ENCODE measurements at places on chromosomes 5 and 9.

DNA sequence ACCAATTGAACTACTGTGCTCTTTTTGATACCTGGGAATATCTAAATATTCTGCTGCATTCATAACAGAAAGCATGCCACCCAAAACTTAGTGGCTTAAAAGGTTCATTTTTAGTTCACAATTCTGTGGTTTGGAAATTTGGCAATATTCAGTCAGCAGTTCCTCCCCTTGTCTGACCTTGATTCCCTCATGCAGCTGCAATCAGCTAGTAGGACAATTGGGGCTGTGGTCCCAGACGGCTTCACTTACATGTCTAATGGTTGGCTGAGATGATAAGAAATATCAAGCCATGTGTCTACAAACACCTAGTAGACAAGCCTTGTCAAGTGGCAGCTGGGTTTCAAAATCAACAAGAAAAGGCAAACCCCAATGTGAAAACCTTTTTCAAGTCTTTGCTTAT lies 51.3 kb downstream of the ANXA1 start:
- DNase-seq, result no peak

GRCh38 chr9:125432715-125433385 lies 171.2 kb downstream of the GAPVD1 start:
- no peak for DNase-seq

GRCh38 chr5:102099766-102100331 lies 196.2 kb downstream of the SLCO4C1 start:
- DNase-seq, result no peak

DNA sequence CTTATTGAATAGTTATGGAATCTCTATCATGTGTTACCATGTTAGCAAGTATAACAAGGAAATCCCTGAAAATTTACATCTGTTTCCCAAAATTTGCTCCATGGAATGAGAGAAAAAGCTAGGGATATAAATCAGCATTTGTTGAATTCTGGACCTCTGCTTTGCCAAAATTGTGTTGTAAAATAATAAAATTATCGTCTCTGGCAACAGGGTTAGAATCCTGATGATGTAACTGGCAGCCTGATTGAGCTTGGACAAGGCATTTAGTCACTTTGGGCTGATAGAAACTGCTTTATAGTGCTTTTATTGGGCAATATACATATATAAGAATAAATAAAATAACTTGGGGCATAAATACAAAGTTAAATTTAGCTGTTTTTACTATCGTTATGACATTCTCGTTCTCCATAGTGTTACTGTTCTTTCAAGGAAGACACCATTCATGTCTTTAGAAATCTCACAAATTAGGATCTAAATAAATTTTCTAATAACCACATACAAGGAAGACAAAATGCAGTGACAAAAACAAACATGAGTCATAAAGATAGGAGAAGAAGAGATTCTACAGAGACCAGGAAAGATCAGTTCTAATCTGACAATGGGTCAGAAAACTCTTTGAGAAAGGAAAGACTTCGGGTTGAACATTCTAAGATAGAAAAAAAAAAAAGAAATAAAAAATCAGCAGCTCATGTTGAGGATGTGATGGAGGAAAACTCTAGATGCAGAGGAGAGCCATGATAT lies 145.0 kb upstream of the CDH10 start:
- DNase-seq, result no peak

GRCh38 chr9:29422438-29422837 lies 1849.2 kb upstream of the C9orf72 start:
- DNase-seq, result no peak

DNA sequence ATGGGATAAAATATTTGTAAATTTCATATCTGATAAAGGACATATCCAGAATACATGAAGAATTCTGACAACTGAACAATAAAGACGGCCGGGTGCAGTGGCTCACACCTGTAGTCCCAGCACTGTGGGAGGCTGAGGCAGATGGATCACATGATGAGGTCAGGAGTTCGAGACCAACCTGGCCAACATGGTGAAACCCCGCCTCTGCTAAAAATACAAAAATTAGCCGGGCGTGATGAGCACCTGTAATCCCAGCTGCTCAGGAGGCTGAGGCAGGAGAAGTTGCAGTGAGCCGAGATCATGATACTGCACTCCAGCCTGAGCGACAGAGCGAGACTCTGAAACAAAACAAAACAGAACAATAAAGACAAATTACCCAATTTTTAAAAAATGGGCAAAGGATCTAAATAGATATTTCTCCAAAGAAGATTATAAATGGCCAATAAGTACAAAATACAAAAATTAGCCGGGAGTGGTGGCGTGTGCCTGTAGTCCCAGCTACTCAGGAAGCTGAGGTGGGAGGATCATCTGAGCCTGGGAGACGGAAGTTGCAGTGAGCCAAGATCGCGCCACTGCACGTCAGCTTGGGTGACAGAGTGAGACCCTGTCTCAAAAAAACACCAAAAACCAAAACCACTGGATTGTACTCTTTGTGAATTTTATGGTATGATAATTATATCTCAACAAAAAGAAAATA lies 9.6 kb upstream of the NSD1 start:
- no peak for DNase-seq

DNA sequence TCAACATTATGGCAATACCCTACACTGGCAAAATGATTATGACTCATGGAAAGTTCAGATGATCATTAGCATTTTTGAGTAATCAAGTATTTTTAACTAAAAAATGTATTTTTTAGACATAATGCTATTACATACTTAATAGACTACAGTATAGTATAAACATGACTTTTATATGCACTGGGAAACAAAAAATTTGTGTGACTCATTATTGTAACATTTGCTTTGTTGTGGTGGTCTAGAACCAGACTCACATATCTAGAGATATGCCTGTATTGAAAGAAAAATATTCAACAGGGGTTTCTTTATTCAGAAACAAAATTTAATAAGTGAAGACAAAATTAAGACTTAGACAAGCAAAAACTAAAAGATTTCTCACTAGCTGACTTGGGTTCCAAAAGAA lies 385.3 kb upstream of the RIOK2 start:
- DNase-seq, result no peak

Measured in activated CD8-positive, alpha-beta memory T cell treated with anti-CD3 and anti-CD28 coated beads, Interleukin-2, amount 50 U/mL, for 4 hours (primary cell).